ENCODE measurements at places on chromosomes 13 and 19.

- no peaks in the 10 kb centered on the region for H3K27me3 ChIP-seq
- H3K36me3 ChIP-seq = no peaks in the 10 kb centered on the region
- H3K4me1 ChIP-seq = no peaks in the 10 kb centered on the region
- no peak overlapping the region for H3K27ac ChIP-seq
- no peak overlapping the region for H3K4me3 ChIP-seq
Measured at GRCh38 chr13:47087841-47088240, 191.0 kb upstream of the HTR2A start.

- H3K4me3 ChIP-seq = no peak overlapping the region
- no peaks in the 10 kb centered on the region for H3K36me3 ChIP-seq
- no peak overlapping the region for H3K27ac ChIP-seq
- H3K27me3 ChIP-seq = no peaks in the 10 kb centered on the region
- H3K4me1 ChIP-seq = no peaks in the 10 kb centered on the region
- DNase-seq = no peak
Measured at GRCh38 chr13:110001670-110002275, 215.4 kb upstream of the IRS2 start.

DNA sequence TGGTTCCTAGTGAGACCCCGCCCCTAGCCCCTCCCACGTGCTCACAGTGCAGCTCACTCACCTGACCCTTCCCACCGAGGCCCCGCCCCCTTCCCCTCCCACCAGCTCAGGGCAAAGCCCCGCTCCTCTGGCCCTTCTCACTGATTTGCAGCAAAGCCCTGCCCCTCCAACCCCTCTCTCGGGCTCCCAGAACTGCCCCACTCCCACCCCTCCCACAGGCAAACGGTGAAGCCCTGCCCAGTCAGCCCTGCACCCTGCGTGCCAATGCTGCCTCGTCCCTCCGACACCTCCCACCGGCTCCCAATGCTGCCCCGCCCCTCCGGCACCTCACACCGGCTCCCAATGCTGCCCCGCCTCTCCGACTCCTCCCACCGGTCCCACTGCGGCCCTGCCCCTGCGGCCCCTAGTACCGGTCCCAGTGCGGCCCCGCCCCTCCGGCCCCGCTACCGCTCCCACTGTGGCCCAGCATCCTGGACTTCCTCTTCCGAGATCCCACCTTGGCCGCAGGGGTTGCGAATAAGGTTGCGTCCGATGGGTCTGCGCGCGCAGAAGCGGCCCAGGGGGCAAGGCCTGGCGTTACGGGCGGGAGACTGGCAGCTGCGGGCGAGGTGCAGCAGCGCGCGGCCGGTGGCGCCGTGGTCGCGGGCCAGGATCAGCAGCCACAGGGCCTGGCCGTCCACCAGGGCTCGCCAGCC is 834 bp downstream of the FBXO27 start:
- peak; percentile 71 for DNase-seq
- no peaks in the 10 kb centered on the region for H3K4me1 ChIP-seq
- H3K27me3 ChIP-seq = no peaks in the 10 kb centered on the region
- peak overlapping the region; percentile 81 for H3K27ac ChIP-seq

DNA sequence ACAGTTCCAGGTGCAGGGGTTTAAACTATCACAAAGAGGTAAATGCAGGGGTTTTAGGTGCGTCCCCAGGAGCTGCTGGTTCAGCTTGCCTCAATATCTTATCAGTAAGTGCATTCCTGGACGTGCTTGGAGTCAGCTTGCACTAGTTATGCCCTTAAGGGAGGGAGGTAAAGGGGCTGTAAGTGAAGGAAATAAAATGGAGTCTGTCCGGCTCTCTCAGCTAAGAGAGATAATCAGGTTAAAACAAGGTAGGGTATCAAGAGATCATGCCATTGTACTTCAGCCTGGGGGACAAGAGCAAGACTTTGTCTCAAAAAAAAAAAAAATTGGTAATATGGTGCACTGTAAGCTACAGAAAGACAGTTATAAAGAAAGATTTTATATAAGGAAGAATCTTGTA is 69.7 kb downstream of the ZNF100 start:
- H3K4me3 ChIP-seq = no peak overlapping the region
- no peaks in the 10 kb centered on the region for H3K4me1 ChIP-seq
- no peaks in the 10 kb centered on the region for H3K36me3 ChIP-seq
- no peaks in the 10 kb centered on the region for H3K27me3 ChIP-seq
- no peak overlapping the region for H3K27ac ChIP-seq
- DNase-seq = no peak

DNA sequence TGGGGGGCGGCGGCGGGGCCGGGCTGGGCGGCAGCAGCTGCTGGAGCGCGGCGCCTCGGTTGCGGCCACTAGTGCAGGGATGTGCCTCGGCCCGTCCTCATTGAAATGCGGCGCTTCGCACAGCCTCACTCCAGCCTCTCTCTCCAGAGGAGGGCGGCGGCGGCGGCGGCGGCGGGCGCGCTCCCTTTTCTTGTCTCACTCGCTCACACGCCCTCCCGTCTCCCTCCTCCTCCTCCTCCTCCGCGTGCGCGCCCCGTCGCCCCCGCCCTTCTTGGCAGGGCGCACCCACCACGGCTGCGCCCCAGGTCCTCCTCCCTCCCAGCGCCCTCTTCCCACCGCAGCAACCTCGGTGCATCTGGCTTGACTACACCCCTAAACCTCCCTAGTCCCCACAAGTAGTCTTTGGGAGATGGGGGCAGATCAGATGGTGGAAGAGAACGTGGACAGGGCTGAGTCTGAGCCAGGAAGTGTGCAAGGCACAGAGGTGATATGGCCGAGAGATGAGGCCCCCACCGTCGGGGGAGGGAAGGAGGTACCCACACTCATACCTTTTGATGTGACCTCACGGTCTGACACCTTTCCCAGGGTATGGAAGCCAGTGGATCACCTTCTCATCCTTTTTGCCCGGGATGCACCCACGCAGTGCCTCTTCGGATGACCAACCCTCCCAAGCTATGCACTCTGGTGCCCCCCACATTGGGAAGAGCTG is at the start of gene DCLK1:
Gene DCLK1 (minus strand): TSS at position 161 of the 709 bp plus-strand sequence.
- H3K27me3 ChIP-seq = no peaks in the 10 kb centered on the region
- H3K36me3 ChIP-seq = no peaks in the 10 kb centered on the region
- peak within 1 kb of the TSS; percentile 58 for H3K4me3 ChIP-seq
- peak; percentile 69 for DNase-seq

- H3K4me3 ChIP-seq = no peak overlapping the region
- DNase-seq = no peak
- no peaks in the 10 kb centered on the region for H3K27me3 ChIP-seq
- no peak overlapping the region for H3K27ac ChIP-seq
- H3K36me3 ChIP-seq = peaks cover 20% of the 10 kb centered on the region
Measured at GRCh38 chr19:23346696-23347095, 48.6 kb downstream of the ZNF91 start.

- H3K27me3 ChIP-seq = no peaks in the 10 kb centered on the region
- H3K27ac ChIP-seq = no peak overlapping the region
- H3K36me3 ChIP-seq = no peaks in the 10 kb centered on the region
Measured at GRCh38 chr13:23325191-23325590, 108.3 kb downstream of the SACS start.

DNA sequence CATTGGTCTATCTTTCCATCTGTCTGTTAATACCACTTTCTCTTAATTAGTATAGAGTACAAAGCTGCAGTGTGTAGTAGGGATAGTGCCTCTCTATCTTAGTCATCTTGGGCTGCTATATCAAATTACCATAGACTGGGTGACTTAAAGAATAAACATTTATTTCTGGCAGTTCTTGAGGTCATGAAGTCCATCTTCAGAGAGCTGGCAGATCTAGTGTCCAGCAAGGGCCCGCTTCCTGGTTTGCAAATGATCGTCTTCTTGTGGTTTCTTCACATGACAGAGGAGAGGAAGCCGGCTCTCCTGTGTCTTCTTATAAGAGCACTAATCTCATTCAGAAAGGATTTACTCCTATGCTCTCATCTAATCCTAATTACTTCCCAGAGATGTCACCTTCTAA is 6.1 kb downstream of the ZNF700 start:
- H3K27me3 ChIP-seq = no peaks in the 10 kb centered on the region
- DNase-seq = no peak
- H3K4me3 ChIP-seq = no peak overlapping the region
- H3K4me1 ChIP-seq = peaks cover 10% of the 10 kb centered on the region
- H3K27ac ChIP-seq = no peak overlapping the region
- no peaks in the 10 kb centered on the region for H3K36me3 ChIP-seq

GRCh38 chr13:71360041-71360440 is 507.0 kb downstream of the DACH1 start:
- H3K27ac ChIP-seq = no peak overlapping the region
- no peaks in the 10 kb centered on the region for H3K36me3 ChIP-seq
- H3K4me1 ChIP-seq = no peaks in the 10 kb centered on the region
- no peak overlapping the region for H3K4me3 ChIP-seq
- no peak for DNase-seq

DNA sequence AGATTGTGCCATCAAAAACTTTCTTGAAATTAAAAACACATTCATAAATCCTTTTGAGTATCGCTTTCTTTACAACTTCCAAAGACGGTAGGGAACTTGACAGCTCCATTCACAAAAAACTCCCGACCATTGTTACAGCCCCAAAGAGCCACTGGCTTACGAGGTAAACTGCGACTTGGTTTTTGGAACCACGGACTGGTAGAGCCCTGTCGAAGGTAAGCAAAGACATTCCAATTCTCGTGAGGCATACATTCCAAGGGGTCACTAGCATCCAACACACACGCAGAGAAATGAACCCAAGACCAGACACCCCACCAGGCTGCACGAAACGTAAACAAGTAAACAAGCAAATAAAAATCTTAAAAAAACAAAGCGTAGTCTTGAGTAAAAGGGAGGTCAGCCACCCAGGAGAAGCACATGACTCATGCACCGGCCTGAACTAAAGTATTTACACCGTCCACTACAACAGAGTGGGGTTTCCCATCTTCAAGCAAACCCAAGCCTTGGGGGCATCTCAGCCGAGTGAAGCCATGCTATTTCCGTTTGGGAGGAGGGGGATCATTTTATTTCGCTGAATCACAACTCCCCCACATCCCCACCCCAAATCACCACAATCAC is 1.4 kb downstream of the BRD4 start:
- H3K36me3 ChIP-seq = no peaks in the 10 kb centered on the region
- no peaks in the 10 kb centered on the region for H3K27me3 ChIP-seq
- no peak for DNase-seq
- peak overlapping the region; percentile 79 for H3K4me3 ChIP-seq
- peak overlapping the region; percentile 88 for H3K27ac ChIP-seq
- peaks cover 71% of the 10 kb centered on the region for H3K4me1 ChIP-seq

- DNase-seq = no peak
- no peaks in the 10 kb centered on the region for H3K4me1 ChIP-seq
- no peak overlapping the region for H3K4me3 ChIP-seq
- no peaks in the 10 kb centered on the region for H3K36me3 ChIP-seq
Measured at GRCh38 chr13:57353831-57354230, 186.8 kb downstream of the PRR20E start.

DNA sequence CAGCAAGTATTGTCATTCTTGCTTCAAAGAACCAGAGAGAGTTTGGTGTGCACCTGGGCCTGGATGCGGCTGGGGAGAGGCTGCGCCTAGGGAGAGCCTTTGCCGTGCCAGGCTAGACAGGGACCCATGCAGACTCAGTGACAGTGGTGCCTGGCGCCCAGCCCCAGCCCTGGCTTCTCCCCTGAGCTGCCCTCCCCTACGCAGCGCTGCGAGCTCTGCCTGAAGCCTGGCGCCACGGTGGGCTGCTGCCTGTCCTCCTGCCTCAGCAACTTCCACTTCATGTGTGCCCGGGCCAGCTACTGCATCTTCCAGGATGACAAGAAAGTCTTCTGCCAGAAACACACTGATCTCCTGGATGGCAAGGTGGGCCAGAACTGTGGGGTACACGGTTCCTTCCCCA is 12.0 kb downstream of the KMT2B start:
- H3K4me3 ChIP-seq = no peak overlapping the region
- H3K4me1 ChIP-seq = no peaks in the 10 kb centered on the region
- H3K27me3 ChIP-seq = no peaks in the 10 kb centered on the region
- DNase-seq = no peak

- H3K4me1 ChIP-seq = no peaks in the 10 kb centered on the region
- H3K36me3 ChIP-seq = no peaks in the 10 kb centered on the region
- no peak overlapping the region for H3K4me3 ChIP-seq
- H3K27me3 ChIP-seq = no peaks in the 10 kb centered on the region
Measured at GRCh38 chr13:112716461-112716820, 26.6 kb downstream of the ATP11A start.

DNA sequence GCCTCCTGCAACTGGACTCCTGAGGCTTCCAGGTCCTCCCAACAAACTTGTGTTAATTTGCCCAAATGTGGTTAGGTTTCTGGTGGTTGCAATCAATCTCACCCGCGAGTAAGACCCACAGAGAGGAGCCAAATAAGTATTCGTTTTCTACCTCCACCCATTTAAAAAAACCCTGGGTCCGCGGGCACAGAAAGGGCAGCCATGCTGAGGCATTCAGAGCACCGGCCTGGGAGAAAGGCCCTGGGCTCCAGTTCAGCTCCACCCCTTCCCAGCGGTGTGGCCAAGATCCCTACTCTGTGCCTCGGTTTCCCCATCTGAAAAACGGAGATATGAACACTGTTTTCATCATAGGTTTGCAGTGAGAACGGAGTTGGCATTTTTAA is 56.9 kb downstream of the PEPD start:
- DNase-seq = no peak
- no peaks in the 10 kb centered on the region for H3K4me1 ChIP-seq
- H3K36me3 ChIP-seq = peaks cover 13% of the 10 kb centered on the region
- no peak overlapping the region for H3K4me3 ChIP-seq

DNA sequence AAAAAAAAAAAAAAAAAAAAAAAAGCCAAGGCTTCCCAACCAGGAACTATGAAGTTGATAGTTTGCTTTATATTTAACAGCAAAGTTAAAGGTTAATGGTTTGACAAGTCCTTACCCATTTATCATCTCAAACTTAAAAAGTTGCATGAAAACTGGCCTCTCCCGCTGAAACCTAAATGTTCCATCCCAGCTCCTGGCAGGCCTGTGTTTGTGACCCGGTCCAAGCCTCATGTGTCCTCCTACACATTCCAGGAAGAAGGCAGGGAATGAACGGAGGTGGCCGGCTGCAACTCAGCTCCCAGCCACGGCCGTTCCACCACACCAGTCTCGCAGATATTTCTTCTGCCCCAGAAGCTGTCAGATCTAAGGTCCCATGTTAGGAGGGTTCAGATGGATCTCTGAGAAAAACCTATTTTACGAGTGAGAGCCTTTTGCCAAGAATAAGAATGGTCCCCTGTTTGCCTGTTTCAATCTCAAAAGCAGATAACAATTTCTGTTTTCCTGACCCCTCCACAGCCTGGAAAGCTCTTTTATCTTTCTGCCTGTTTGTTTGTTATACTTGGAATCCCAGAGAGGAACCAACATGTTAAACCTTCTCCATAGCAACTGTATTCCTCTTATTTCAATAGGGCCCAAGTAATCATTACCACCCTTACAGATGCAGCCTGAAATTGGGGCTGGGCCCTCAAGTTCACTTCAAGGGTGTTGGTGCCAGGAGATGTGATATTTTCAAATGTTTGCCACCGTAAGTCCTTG is 56.5 kb downstream of the KCTD12 start:
- no peak overlapping the region for H3K4me3 ChIP-seq
- no peak for DNase-seq
- H3K4me1 ChIP-seq = no peaks in the 10 kb centered on the region
- H3K27ac ChIP-seq = peak overlapping the region; percentile 35
- no peaks in the 10 kb centered on the region for H3K27me3 ChIP-seq
- no peaks in the 10 kb centered on the region for H3K36me3 ChIP-seq
